ENCODE measurements at places on chromosomes 5 and 9.

- DNase-seq: no peak
These were observed 12.6 kb upstream of the TMEM38B start for GRCh38 chr9:105681724-105682123.

DNA sequence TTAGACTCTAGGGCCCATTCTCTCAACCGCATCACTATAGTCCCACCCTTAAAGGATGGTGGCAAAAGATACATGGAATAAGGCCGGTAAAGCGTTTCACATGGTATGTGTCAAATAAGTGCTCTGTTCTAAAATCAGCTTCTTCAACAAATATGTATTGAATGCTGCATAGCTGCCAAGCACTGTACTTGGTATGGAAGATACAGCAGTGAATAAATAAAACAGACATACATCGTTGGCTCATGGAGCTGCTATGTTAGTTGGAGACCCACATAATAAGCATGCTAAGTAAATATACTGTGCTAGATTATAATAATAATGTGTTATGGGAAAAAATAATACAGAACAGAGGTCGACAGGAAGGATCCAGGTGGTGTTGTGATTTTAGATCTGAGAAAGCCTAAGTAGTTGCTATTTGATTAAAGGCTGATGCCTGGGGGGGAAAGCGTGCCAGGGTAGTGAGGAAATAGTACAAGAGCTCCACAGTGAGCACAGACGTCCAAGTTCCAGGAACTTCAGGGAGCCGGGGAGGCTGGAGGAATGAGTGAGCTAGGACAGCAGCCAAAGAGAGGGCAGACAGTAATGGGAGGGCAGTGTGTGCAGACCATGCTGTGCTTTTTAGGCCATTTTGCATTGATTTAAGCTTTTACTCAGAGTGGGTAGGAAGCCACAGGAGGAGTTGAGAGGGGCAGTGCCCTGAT is 93.7 kb downstream of the JAKMIP2 start:
- no peak for DNase-seq

GRCh38 chr9:125246261-125246667 is 5.1 kb upstream of the HSPA5 start:
- DNase-seq: no peak

DNA sequence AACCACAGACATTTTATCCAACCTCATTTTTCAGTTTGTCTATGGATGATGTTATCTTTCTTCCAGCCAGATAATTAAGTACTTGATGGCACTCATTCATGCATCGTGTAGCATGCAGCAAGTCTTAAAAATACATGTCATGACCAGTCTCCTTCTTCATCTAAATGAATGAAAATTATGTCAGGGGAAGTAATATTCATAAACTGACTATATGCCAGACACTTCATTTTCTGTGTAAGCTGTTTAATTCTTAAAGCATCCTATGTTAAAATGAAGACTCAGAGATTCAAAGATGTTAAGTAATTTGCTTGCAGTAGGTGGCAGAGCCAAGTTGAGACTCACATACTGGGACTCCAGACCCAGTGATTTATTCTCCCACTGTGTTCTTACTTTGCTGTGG is 181.7 kb upstream of the CD180 start:
- no peak for DNase-seq

DNA sequence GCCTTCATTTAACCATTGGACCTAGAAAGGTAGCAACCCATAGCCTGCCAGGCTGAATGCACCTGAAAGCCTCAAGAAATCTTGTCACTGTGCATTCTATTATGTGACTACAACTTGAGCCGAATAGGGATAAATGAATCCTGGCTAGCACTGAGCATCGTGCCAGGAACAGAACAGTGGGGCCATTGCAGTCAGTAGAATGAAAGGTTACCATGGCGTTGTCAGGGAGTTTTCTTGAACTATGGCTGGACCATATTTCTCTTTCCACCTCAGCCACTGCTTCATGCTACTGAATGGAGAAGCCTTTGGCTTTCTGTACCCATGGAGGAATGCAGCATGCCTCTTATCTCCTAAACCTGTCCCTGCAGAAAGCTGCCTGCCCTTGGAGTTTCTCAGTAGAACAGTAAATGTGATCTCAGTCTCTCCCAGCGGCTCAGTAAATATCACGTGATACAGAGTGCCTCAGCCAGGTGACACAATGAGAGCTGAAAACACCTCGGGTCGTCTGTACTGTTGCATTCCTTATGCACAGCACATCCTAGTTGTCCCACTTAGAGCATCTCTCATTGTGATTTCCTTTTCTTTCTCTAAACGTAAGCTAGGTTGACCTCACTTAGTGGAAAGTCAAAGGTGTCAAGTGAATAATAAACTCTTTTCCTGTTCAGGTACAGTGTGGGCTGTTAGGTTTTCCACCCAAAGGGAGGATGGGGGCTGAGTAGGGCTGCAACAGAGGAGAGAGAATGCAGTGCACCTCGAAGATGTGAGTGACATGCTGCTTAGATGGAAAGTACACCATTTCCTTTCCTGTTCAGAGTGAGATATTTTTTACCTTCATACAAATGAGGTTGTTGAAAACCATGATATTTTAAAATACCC is 115.3 kb downstream of the MACIR start:
- DNase-seq: no peak

DNA sequence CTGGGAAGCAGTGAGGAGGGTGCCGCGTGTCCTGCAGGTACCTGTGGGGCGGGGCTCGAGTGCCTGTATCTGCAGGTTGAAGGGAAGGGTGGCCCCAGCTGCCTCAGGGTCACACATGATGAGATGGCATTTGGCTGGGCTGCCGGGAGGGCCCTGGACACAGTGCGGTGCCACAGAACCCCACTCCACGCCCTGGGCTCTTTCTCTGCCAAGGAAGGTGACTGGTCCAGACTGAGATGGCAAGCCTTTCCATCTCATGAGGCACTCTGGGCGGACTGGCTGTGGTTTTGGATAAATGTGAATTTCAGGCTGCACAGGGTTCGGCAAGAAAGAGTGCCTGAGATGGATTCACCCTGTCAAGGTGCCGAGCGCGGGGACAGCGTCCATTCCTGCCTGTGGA is 69.4 kb downstream of the FGF18 start:
- DNase-seq: no peak

DNA sequence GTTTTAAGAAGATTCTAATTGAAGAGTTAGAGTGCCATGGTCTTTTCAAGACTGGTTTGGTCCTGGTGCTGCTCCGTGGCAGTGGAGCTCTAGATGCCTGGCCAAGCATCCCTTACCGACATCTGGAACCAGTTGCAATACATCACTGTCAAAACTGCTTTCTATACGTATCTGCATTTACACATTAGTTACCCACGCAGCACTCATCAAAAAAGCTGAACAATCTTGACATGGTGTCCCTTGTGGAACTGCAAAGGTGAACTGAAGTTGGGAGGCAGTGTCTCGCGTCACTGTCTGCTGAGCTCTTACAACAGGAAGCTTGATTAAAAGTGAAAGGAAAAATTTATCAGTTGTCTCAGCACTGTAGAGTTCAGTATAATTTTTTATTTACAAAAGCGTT is 82.6 kb downstream of the PBX3 start:
- peak; percentile 48 for DNase-seq

GRCh38 chr9:129071526-129072126 is 9.3 kb upstream of the DOLPP1 start:
- DNase-seq: no peak

DNA sequence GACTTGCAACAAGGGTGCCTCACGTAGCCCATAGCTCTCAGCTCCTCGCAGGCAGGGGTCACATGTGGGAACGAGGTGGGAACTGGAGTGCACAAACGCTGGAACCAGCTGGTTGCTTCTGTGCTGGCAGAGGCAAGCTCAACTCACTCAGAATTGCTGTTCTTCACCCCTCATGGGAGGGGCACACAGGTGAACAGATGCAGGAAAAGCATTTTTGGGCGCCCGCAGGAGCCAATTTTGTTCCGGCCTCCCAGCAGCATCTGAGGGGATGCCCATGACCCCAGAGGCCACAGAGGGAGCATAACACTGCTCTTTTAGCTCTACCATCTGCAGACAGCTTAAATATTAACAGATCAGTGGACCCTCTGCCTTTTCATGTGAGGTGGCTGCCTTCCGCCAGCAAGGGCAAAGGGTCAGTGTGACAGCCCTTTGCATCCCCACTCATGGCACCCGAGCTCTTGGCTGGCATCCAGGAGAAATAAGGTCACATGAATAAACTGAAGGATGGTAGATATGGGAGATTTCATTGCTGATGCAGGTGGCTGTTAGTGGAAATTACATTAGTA is 196.2 kb downstream of the SLCO4C1 start:
- DNase-seq: no peak

- no peak for DNase-seq
These were observed 597.4 kb upstream of the PTGER4 start for GRCh38 chr5:40082313-40082712.

- no peak for DNase-seq
These were observed 32.0 kb upstream of the SPTLC1 start for GRCh38 chr9:92147030-92147851.

DNA sequence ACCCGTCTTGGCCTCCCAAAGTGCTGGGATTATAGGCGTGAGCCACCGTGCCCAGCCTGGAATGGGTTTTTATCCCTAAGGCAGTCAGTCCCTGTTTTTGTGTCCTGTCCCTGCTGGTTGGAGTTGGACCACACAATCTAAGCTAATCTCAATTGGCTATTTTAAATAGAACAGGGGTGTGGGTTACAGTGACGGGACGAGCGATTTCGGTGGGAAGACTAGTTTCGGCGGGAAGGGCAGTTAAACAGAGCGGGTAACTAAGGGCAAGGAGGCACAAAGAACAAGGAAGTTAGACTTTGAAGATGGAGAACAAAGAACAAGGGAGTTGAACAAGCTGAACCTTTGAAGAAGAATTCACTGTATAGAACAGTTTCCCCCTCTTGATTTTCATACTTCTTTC is 1.4 kb downstream of the GTF3C5 start:
- no peak for DNase-seq

DNA sequence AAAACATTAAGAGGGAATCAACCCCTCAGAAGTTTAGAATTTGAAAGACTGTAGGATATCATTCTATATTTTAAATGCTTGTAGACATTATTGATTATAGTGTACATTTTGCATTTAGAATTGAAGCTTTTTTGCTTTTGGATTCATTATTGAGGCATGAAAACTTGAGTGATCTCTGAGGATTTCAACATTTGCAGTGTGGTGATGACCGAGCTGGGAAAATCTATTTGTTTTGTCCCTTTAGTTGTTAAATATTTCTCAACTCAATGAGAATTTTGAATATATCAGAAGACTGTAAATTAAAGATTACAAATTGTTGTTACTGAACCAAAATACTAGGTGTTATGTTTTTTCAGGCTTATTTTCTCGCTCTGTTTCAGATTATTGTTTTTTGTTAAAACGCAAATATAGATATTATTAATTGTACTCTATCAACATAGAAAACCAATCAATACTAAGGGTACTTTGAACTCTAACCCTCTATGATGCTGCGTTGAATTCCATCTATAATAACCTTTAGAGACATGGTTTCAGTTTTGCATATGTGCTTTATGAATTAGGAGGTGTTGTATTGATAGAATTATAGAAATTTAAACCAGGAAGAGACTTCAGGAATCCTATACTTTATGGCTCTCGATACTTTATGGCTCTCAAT is 19.3 kb upstream of the DMRTA1 start:
- no peak for DNase-seq

DNA sequence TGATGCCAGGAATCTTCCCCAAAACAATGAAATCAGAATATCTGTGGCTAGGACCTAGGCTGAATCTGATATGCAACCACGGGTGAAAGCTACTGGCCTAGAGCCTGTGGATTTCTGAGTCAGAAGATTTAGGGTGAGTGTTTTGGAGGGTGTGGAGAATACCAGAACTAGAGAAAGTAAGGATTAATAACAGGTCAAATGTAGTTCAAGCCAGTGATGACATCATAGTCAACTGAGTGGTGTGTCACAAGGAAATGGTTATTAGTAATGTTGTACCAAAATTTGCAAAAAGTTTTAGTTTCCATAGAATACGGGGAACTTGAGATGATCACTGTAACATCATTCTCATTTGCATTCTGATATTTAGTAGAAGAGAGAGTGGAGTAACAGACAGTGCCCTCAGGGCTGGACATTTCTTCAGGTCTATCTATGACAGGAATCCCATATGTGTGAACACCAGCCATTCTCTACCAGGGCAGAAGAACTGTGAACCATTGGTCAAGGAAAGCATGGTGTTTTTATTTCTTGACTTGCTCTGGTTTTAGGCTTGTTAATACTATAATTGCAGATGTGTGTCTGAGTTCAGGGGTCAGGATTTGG is 3.7 kb downstream of the GALNT12 start:
- no peak for DNase-seq

DNA sequence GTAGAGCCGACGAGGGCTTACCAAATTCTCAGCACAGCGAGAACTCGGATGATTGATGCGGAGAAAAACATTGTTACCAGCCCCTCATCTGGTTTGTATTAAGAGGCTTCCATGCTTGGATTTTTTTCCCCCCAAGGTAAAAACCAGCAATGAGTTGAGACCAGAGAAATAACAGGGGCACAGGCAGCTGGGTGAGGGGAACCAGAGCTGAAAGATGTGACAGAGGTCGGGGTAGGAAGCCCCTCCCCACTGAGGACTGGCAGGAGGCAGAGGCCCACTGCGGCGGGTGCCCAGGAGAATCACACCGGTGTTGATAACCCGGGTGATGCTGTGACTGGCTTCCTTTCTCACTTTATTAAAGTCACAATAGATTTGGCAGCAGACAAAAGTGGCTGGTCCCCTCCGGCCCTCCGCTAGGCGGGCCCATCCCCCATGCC is 116.5 kb upstream of the PHYKPL start:
- DNase-seq: no peak

GRCh38 chr9:96450613-96451528 is 902 bp downstream of the HABP4 start:
- peak; percentile 41 for DNase-seq

- DNase-seq: no peak
These were observed 3.3 kb downstream of the OR2Y1 start for GRCh38 chr5:180736536-180736935.

DNA sequence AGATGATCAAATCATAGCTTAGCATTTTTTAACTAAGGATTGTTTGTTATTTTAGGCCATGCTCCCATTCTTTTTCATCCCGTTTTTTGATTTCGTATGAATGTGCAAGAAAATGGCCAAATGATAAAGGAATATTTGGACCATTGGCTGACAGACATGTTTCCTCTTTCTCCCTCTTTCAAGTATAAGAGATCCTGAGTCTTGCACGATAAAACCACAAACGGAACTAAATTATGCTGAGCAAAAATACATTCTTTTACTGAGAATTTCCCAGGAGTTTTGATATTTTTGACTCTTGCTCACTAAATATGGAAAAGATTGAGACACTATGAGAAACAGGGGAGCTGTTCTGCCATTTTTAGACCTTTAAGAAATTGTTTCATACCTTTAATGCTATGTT is 90.4 kb upstream of the KLF9 start:
- no peak for DNase-seq

DNA sequence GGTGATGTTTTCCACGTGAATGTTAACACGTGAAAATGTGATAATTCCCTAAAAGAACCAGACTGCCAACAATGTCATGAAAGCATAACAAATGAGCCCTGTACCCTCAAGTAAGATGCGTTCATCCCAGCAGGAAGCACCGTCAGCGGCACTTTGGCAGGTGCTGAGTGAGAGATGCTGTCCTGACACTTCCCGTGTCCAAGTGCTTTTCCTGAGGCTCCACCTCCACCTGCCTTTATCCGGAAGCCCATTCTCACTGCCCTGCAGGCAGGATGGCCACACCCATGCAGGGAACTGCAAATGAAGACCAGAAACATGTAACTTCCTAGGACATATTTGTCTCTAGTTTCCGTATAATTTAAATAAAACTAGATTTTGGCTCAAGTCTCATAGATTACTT is 238.0 kb upstream of the IRX2 start:
- DNase-seq: no peak

GRCh38 chr9:91042024-91042423 is 240.4 kb downstream of the SYK start:
- no peak for DNase-seq

- no peak for DNase-seq
These were observed 867 bp downstream of the SYK start for GRCh38 chr9:90802386-90802985.

All from T follicular helper cell (primary cell).